ENCODE measurements at places on chromosomes 7 and 10.
A peak's percentile ranks its signal among the peaks of the same experiment; 100 is the strongest.

- DNase-seq, result no peak
Measured at GRCh38 chr7:19112274-19113001, 5.0 kb downstream of the TWIST1 start.

- DNase-seq, result no peak
Measured at GRCh38 chr10:7291487-7292270, 119.2 kb downstream of the SFMBT2 start.

- DNase-seq, result no peak
Measured at GRCh38 chr10:72927485-72927884, 27.1 kb downstream of the PLA2G12B start.

GRCh38 chr7:24917510-24918239, 62.3 kb downstream of the OSBPL3 start:
- DNase-seq, result no peak

DNA sequence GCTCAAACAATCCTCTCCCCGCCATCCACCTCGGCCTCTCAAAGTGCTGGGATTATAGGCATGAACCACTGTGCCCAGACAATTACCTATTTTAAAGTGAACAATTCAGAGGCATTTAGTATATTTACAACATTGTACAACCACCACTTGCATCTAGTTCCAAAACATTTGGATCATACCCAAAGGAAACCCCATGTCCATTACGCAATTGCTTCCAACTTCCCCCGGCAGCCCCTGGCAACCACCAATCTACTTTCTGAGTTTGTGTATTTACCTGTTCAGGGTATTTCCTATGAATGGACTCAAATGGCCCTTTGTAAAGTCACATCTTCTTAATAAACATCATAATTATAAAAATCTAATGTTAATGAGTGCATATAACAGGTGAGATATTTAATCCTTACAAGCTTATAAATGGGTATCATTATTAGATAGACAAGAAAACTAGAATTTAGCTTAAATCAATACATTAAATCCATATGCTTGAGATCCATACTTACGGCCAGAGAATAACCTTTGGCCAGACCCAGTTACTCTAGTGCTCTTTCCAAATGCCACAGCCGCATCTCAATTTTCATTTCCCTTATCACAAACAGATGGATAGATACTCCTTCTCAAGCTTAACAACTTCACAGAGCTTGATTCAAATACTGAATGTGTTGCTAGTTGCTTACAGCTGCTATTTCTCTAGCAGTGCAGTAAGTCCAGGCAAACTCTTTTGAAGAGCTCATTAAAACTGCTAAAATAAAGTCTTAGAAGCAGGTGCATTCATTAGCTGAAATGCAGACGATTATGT, 133.4 kb upstream of the MKLN1 start:
- DNase-seq, result no peak

- peak; percentile 55 for DNase-seq
Measured at GRCh38 chr10:79413196-79413595, 32.2 kb downstream of the ZCCHC24 start.

DNA sequence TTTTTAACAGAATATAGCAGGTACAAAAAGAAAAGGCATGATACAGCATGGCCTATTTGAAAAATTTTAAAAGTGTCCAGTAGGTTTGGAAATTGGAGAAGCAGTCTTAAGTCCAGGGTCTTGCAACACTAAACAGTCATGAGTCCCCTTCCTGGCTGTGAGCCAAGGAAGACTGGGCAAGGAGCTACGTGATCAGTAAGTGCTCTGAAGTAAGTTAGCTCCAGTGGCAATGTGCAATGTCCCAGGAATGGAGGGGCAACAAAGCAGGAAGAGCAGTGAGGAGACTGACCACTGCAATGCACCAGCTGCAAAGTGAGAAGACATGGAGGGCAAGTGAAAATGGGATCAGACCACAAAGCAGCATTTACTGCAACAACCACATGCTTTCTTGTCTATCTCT, 72.9 kb upstream of the GRID1 start:
- DNase-seq, result peak; percentile 78

DNA sequence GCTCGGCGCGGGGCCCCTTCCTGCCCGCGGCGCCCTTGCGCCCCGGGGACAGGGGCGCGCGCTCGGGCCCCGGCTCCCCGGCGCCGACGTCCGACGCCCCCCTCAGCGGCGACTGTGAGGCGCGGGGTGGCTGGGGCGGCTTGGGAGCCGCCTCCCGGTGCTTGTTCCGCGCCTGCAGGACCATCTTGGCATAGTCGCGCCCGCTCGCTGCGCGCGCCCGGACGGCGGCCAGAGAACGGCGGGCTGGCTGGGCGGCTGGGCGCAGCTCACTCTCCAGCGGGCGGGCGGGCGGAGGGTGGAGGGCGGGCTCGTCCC, at the start of gene DPY19L1:
Gene DPY19L1 (minus strand): TSS at position 275 of the 315 bp plus-strand sequence. CDS start 91 bp downstream, at position 184.
- no peak for DNase-seq

- DNase-seq, result no peak
Measured at GRCh38 chr10:29748109-29748650, 113.4 kb upstream of the SVIL start.

GRCh38 chr10:125329056-125329455, 168.7 kb upstream of the CTBP2 start:
- DNase-seq, result no peak

DNA sequence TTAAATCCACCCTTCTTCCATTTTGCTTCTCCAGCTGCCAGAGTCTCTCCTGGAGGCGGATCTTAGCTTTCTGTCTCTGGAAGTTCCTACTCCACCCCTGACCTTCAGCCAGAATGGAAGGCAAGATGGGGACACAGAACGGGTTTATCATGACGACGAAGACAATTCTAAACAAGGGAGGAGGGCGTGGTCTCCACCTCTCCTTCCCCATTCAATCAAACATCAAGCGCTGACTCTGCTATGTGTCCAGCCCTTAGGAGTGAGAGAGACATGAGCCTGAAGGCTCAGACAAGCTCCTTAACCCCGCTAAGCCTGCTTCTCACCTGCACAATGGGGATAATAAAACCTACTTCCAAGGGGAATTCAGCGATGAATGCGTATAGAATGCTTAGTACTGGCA, 3.1 kb downstream of the CYP17A1 start:
- DNase-seq, result no peak
